Activated CD4-positive, CD25-positive, alpha-beta regulatory T cell treated with anti-CD3 and anti-CD28 coated beads, Interleukin-2, amount 50 U/mL, for 16 hours (primary cell): ENCODE measurements at places on chromosomes 6 and 20.

GRCh38 chr20:50953821-50954220 lies 4.5 kb downstream of the DPM1 start:
- DNase-seq = no peak

GRCh38 chr6:118758946-118759345 lies 107.6 kb upstream of the CEP85L start:
- no peak for DNase-seq

DNA sequence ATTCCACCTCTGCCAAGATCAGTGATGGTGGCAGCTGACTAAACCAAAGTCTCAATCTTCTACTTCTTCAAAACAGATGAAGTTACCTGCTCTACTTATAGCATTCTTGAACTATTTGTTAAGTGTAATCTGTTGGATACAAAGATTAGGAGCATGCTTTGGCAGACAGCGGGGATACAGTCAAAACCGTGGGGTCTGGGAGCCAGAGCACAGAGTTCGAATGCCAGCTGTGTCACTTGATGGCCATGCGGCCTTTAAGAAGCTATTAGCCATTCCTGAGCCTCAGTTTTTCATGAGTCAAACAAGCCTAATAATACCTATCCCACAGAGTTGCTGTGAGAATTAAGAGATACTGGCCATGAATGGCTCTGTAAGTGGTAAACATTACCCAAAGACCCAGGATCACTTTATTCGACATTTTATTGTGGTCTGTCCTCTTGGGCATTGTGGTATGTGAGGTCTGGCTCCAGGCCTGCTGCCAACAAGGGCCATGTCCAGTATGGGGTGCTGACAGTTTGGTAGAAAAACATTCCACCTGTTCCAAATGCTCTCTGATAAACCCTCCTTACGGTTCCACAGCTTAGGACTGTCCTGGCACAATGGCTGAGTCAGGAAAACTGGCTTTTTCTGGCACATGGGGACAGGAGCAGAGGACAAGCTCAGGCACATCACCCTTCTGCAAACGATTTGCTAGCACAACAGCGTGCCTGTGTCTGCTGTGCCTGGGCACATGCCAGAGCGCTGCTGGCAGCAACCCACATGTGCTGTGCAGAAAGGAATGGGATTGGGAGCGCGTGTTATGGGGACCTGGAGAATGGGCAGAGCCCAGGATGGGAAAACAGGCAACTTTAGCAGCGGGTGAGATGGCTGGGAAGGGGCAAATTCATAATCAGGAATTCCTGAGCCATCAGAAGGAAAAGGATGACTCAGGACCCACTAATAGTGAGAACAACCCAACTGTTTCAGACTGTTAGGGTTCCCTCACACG lies 15.7 kb upstream of the FAM83C start:
- no peak for DNase-seq

DNA sequence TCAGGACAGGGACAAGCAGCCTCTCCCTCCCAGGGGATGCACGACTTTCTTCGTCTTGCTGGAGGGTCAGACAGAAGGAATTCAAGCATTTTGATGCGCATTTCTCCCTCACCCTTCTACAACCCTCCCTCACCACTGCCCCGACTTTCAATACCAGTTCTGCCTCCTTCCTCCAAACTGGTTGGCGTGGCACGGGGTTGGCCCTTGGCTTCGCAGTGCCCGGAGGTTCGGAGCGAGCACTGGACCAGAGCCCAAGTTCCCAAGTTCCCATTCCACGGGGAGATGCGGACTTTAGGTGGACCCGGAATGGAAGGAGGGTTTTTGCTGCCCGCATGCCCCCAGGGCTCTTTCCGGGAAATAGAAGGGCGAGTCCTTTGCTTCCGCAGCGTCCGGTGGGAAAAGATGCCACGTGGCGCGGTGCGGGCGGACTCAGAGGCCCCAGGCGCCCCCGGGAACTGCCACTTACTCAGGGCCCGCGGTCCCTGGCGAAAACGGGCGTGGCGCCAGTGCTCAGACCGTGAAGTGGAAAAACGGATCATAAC lies 8.0 kb upstream of the LAMP5 start:
- DNase-seq = no peak

DNA sequence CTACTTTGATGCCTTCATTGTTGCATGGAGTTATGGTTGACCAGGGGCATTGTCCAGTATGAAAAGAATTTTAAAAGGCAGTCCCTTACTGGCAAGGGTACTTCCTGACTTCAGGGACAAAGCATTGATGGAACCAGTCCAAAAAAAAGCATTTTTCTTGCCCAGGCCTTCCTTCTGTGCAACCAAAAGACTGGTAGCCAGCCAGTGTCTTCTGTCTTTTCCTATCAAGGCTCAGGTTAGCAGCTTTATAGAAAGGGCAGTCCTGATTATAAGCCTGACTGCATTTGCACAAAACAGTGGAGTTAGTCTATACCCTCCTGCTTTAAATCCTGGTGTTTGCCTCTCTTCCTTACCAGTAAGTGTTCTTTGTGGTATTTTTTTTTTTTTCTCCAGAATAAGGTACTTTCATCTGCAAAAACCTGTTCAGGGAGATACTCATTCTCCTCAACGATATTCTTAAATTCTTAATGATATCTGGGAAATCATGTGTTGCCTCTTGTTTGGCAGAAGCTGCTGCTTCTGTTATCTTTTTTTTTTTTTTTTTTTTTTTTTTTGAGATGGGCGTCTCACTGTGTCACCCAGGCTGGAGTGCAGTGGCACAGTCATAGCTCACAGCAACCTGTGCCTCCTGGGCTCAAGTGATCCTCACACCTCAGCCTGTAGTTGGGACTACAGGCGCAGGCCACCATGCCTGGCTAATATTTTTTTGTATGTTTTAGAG lies 33.9 kb downstream of the SCAF8 start:
- no peak for DNase-seq

DNA sequence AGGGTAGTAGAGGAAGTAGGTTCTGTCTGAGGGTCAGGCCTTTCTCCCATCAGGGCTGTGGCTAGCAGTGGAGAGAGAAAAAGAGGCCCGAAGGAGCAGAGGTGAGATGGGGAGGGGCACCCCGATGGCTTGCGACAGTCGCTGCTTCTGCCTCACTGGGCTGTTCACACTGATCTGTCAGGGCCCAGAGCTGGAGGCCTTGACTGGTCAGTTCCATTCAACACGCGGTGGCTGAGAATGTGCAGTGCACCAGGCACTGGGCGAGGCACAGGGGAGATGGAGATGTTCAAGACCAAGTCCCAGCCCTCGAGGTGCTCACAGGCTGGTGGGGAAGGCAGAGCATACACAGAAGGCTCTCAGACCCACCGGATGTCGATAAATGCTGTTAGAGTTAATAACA lies 21.4 kb downstream of the SLC12A5 start:
- DNase-seq = no peak

DNA sequence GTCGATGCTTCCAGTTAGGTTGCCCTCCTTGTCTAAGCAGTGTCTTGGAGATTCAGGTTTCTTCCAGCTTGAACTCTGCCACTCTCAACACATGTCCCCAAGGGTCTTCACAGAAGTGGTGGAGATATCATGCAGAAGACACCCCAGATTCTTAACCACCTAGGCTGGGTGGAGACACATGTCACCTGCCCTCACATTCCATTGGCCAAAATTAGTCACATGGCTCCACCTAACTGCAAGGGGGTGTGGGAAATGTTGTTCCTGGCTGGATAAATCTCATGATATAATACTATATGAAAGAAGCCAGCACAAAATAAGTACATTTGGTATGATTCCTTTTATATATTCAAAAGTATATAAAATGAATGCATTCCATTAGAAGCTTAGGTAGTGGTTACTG lies 52.9 kb upstream of the SNRPB2 start:
- DNase-seq = no peak

DNA sequence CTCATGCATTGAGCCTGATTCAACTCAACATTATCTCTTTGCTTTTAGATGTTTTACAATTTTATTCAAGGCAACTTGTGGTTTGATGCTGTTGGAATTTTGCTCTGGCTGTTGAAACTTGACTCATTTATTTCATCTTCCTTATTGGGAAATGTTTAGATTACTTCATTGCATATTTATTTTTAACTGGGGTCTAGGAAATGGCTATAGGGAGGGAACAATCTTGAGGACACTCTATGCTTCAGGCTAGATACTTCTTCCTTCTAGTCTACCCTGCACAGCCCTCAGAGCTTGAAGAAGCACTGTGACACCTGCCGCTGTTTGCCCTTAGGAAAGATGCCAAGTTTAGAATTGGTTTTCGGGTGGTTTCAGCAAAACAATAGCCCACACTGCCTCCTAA lies 183.4 kb downstream of the ADGRG6 start:
- no peak for DNase-seq

GRCh38 chr20:31675828-31676608 lies 38.3 kb downstream of the COX4I2 start:
- DNase-seq = peak; percentile 26

DNA sequence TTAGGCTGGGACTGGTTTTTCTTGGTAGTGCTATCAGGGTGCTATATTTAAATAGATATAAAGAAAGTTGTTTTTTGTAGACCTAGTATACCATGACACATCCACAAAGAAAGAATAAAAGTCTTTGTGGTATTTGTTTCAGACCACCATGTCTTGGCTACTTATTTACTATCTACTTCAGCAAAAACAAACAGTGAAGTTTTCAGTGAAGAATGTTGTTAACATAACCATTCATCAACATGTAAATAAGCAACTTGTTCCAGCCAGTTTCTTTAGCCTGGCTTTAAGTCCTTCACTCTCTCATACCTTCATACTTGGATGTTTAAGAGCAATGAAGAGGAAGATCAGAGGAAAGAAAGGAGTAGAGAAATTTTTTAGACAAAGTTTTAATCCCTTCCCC lies 624.1 kb downstream of the CD109 start:
- DNase-seq = no peak

DNA sequence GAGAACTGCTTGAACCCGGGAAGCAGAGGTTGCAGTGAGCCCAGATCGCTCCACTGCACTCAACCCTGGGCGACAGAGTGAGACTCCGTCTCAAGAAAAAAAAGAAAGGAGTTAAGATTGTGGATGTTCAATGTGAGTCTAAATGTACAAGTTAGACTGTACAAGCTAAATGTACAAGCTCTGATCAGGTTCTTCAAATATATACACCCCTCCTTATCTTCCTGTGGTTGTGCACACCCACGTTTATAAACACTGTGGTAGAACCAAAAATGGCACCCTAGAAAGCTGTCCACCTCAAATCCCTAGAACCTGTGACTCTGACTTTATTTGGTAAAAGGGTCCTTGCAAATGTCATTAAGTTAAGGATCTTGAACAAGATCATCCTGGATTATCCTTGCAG lies 11.2 kb upstream of the RANBP9 start:
- no peak for DNase-seq

- no peak for DNase-seq
These were observed 163.7 kb downstream of the RALGAPA2 start for GRCh38 chr20:20548527-20549266.
